ENCODE measurements at places on chromosomes 11 and 22.

GRCh38 chr22:23216461-23217170 lies 36.3 kb downstream of the BCR start:
- peak; percentile 42 for DNase-seq

DNA sequence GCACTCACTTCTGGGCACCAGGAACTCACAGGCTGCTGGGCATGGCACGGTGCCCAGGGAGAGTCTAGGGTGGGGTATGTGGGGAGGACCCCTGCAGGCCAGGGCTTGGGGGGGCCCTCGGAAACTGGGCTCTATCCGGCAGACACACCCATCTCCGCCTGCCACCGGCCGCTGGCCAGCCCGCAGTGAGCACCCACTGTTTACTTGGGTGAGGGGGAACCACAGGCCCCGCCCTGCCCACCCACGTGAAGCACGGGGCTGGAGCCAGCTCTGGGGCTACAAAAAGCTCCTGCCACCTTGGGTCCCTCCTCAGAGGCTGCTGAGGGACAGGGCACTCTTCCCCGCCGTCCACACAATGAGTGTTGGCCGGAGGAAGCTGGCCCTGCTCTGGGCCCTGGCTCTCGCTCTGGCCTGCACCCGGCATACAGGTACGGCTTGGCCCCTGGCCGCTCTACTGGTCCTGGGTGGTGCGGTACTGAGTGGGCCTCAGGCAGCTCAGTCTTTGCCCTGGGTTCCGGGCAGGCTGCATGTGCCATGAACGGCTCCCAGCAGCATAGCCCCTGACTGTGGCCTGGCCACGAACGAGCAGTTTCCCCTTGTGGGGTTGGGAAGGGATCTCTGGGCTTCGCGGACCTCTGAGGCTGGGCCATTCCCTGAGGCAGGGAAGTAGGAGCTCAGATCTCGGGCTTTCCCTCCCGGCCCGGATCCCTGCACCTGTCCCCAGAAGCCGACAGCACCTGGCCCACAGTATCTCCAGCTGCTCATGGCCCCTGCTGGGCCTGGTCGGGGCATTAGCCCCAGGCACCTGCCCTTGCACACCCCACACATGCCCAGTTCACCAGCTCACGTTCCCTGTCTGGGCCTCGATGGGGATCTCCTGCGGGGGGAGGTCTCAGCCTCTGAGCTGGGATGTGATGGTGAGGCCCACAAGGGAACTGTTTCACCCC lies at the start of gene MUC5AC:
Gene MUC5AC, plus strand, starts transcription at position 309 of the 947 bp plus-strand sequence. Its CDS starts 47 bp downstream, at position 356.
- no peak for DNase-seq

- no peak for DNase-seq
Observed at GRCh38 chr11:11760838-11761237, 80.9 kb upstream of the USP47 start.

- no peak for DNase-seq
Observed at GRCh38 chr11:82903843-82904586, 2.5 kb downstream of the DDIAS start.

GRCh38 chr11:64790205-64791095 lies 12.1 kb upstream of the SF1 start:
- DNase-seq = no peak

Measured in stimulated activated CD4-positive, alpha-beta T cell treated with anti-CD3 and anti-CD28 coated beads, Interleukin-12 subunit alpha, Interleukin-12 subunit beta, amount 100 ng/mL, for 48 hours (primary cell).